Esophagus squamous epithelium (tissue), 5 donors: ENCODE measurements at places on chromosomes 3 and 15.

GRCh38 chr3:128573707-128574162, 76.9 kb downstream of the RPN1 start:
- no peak for DNase-seq

DNA sequence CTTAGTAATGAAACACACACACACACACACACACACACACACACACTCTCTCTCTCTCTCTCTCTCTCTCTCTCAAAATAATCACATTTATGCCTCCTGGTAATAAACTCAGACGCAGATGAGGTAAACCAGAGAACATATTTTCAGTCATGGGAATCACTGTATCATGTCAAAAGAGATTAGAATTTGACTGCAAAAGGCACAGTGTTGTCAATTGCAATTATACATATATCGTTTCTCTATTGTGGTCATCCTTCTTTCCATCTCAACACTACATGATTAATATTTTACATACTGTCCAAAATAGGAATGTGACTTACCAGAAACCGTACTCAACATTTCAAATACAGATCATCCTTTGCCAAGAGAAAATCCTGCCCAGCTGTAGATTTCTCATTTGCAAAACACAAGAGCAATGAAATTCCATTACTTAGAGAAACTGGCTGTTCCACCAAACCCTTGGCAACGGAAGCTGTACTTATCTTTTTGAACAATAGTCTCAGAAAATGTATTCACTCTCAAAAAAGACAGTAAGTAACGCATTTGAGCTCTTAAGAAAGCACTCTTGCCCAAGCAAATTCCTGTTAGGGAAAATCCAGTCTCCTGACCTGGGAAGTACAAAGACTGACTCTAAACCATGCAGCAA, 24.3 kb downstream of the PDZRN3 start:
- no peak for DNase-seq

- DNase-seq, result no peak
Observed at GRCh38 chr3:141659821-141660613, 78.1 kb upstream of the RNF7 start.

GRCh38 chr3:55330355-55330754, 156.8 kb downstream of the WNT5A start:
- no peak for DNase-seq

- no peak for DNase-seq
Observed at GRCh38 chr3:154176036-154176435, 54.8 kb downstream of the ARHGEF26 start.

- DNase-seq, result no peak
Observed at GRCh38 chr15:33091983-33092693, 102.4 kb downstream of the FMN1 start.
